Stimulated activated memory B cell treated with anti-CD40 and anti-IgM and Interleukin-4, amounts not matched to agents 10 μg/mL and 1 μg/mL and 100 μg/mL, for 72 hours (primary cell): ENCODE measurements at places on chromosomes 2 and 18.
A peak's percentile ranks its signal among the peaks of the same experiment; 100 is the strongest.

DNA sequence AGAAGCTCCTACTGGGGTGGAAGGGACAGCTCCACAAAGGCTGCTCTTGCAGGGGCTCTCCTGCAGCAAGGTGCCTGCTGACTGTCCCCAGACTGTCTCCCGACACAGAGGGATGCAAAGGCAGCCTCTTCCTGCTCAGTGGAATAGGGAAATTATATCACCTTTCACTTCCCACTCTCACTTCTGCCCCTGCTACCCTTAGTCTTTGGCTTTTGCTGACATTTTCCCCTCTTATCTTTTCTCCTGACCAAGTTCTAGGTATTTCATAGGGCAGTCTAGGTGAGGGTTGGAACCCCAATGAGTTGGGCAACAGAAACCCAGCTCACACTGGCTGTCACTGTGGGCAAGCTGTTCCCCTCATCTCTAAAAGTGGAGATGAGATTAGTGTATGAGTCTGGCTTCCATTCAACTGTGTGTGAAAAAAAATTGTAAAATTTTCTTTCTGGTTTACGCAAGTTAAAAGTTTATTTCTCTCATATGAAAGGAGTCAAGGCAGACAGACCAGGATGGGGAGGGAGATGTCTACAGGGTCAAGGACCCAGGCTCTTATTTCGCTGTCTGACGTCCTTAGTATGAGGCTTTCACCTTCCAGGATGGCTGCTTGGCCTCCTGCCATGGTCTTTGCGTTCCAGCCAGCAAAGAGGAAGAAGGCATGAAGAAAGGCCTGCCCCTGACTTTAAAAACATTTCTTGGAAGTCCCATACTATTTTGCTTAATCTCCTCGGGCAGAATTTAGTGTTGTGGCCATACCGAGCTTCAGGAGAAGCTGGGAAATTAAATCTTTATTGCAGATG is 7.5 kb upstream of the MOCOS start:
- ATAC-seq = peak; percentile 69

GRCh38 chr2:1052771-1053191 is 102.1 kb downstream of the SNTG2 start:
- no peak for ATAC-seq

GRCh38 chr18:58321986-58322385 is 278.0 kb downstream of the NEDD4L start:
- peak; percentile 75 for ATAC-seq

DNA sequence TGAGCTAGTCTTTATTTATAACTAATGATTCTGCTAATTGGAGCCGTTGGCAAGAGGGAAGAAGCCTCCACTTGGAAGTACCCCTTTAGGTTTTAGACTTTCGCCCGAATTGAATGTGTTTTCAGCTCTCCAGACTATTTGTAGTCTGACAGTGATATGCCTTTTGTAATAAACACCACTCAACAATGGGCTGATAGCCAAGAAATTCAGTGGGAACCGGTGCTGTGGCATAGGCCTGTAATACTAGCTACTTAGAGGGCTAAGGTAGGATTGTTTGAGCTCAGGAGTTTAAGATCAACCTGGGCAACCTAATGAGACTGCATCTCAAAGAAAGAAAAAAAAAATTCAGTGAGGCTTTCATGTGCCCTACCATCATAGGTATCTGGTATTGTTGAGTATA is 13.6 kb upstream of the ZSCAN30 start:
- ATAC-seq = no peak

- no peak for ATAC-seq
Observed at GRCh38 chr2:95271381-95271971, 2.8 kb upstream of the PROM2 start.

GRCh38 chr18:6145645-6146306 is 250.5 kb upstream of the TMEM200C start:
- peak; percentile 8 for ATAC-seq

- ATAC-seq = no peak
Observed at GRCh38 chr2:71892896-71893295, 254.8 kb downstream of the CYP26B1 start.

- no peak for ATAC-seq
Observed at GRCh38 chr2:58271826-58272225, 30.7 kb upstream of the FANCL start.

GRCh38 chr2:12463189-12463588 is 253.5 kb upstream of the TRIB2 start:
- ATAC-seq = no peak

- no peak for ATAC-seq
Observed at GRCh38 chr2:202782940-202783558, 88.5 kb downstream of the ICA1L start.

DNA sequence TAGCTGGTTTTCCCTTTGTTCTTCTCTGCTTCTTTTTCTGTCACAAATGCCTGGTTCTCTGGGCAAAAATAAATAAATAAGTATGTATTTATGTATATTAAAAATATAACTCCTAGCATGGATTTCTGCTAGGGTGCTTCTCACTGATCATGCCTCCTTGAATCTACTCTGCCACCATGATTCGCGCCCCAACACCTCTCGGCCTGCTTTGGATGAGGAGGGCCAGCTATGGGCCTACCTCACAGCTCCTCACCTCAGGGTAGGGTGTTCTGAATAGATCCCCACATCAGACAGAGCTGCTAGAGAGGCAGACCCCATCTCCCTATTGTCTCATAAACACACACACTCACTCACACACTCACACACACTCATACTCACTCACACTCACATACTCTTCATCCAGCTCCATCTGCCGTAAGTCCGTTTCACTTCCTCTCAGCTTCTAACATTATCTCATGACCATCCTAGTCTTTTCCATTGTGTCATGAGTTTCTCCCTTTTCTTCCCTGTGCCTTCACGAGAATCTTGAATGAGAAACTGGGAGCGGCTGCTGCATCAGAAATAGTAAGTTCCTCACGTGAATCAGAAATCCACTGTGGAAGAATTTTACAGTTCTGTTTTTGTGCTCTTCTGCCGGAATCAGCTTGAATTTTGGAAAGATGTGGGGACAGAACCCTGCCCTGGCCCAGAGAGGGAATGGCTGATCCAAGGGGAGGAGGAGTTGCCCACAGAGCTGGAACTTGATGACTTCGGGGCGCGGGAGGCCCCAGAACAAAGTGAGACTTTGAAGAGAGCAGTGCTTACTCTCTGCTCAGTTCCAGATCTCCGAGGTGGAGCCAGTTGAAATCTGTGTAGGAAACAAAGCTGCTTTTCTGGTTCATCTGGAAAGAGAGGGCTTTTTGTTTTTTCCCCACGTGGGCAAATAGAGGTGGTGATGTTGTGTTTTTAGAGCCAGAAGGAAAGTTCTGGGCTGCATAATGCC is 20.9 kb downstream of the ANXA4 start:
- ATAC-seq = no peak

- ATAC-seq = no peak
Observed at GRCh38 chr2:41084321-41084720, 632.4 kb upstream of the SLC8A1 start.

DNA sequence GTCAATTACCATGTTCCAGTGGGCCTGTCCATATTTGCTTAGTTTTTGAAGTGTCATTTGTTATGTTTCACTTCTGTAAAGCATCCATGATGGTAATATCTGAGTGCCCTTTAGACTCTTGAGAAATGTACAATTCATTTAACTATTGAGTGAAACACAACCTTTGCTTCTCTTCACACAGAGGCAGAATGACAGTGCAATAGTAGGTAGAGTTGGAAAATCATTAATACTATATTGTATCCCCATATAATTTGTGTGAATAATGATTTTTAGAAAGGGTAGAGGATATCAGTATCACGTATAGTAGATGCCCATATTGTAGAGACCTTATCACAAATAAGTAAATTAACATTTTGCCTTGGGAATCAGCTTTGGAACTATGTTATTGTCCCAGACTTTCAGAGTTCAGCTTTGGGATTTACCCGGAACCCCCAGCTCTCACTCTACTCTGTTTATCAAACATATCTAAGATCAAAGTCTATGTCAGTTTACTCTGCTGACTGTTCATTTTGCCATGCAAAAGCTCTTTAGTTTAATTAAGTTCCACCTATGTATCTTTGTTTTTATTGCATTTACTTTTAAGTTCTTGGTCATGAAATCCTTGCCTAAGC is 172.7 kb upstream of the NOL4 start:
- no peak for ATAC-seq

DNA sequence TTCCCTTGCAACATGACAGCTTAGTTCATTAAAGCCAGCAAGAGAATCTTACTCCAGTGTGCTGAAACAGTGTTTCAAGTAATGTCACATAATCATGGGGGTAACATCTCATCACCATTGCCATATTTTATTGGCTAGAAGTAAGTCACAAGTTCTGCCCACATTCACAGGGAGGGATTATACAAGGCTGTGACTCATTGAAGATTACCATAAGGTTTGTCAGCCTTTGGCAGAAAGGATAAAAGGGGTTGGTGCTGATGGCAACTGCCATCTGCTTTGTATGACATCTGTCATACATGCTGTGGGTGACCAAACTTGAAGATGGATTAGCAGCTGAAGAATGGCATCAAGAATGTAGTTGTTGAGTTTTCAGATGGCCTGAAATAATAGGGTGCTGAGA is 61.2 kb downstream of the KCNE4 start:
- ATAC-seq = no peak

GRCh38 chr18:10518595-10519255 is 7.1 kb upstream of the NAPG start:
- ATAC-seq = no peak

DNA sequence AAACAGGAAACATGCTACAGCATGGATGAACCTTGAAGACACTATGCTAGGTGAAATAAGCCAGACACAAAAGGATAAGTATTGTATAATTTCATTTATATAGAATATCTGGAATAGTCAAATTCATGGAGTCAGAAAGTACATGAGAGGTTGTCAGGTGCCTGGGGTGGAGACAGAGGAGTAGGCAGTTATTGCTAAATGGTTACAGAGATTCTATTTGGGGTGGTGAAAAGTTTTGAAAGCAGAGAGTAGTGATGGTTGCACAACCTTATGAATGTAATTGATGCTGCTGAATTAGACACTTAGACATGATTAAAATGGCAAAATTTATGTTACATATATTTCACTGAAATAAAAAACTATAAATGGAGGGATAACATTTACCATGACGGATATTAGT is 197.4 kb downstream of the VAPA start:
- ATAC-seq = no peak

- no peak for ATAC-seq
Observed at GRCh38 chr2:109376115-109376514, 237.7 kb downstream of the SEPTIN10 start.

GRCh38 chr2:234044157-234044556 is 6.3 kb upstream of the SPP2 start:
- ATAC-seq = no peak
